ENCODE measurements at places on chromosomes 2 and 18. TPM values are rescaled to one million over a fixed set of nuclear protein-coding genes. Genes with fewer than 3 reads are reported as not detected.

CCBE1 gene
- total RNA-seq, result 3.5 TPM

PRKAG3 gene
- total RNA-seq, result not detected

SIX2 gene
- total RNA-seq, result not detected

SLC5A7 gene
- total RNA-seq, result not detected

CSRNP3 gene
- 0.05 TPM for total RNA-seq

CNTNAP5 gene
- not detected for total RNA-seq

ECEL1 gene
- not detected for total RNA-seq

KCNS3 gene
- total RNA-seq, result 4.8 TPM

MFSD6 gene
- 2.3 TPM for total RNA-seq

IL37 gene
- not detected for total RNA-seq

SIGLEC15 gene
- 1.7 TPM for total RNA-seq

AP1S3 gene
- 3.7 TPM for total RNA-seq

KIF5C gene
- 0.25 TPM for total RNA-seq

GRHL1 gene
- 0.94 TPM for total RNA-seq
